ENCODE measurements at places on chromosomes 5 and 9.
A peak's percentile ranks its signal among the peaks of the same experiment; 100 is the strongest.

DNA sequence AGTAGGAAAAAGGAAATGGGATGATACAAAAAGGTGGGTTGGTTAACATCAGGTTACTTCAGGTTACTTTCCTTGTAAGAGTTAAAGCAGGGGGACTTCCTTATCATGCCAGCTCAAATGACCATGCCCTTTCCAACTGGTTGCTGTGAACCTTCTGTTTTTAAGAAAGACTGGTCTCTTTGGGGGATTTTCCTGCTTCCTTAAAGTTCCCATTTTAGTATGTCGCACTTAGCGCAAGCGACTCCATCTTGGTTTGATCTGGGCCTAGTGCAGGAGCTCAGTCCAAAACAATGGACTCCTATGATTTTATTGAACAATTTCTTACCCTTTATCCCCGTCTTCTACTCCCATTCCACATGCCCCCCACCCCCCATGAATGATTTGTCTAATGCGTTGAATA lies 169.8 kb downstream of the INSYN2B start:
- no peak for DNase-seq

DNA sequence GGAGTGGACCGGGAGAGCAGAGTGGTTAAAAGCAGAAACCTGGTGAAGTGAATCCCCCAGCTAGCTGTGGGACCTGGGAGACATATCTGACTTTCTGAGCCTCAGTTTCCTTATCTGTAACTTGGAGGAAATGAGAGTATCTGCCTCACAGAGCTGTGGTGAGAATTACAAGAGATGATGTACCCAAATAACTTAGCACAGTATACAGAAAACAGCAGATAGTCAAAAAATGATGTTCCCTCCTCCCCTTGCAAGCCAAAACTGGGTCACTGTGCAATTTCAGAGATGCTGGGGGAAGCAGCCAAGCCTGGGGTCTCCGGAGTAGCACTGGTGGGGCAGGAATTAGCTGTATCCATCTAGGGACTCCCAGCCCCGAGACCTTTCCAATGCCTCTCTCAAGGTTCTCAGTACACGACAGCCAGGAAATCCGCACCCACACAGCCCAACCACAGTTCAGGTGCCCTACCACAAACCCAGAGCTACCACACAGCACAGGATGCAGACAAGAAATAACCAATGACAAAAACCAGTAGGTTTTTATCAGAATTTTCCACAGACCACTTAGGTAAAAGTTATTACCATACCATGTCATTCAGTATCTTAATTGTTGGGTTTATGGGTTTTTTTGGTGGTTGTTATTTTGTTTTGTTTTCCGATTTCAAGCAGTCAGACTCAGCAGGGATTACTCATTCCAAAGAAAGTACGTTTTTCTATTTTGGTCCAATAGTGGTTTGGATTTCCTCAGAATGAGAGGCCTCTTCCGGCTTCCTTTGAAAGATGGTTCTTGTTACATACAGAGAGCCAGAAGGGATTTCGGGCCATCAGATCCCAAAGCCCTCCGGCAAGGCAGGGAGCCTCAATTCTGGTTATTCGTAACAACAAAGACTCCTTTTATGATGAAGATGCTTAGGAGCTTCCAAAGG lies 4.9 kb upstream of the HRH2 start:
- DNase-seq, result no peak

GRCh38 chr5:149288436-149288835 lies 16.8 kb downstream of the AFAP1L1 start:
- no peak for DNase-seq

DNA sequence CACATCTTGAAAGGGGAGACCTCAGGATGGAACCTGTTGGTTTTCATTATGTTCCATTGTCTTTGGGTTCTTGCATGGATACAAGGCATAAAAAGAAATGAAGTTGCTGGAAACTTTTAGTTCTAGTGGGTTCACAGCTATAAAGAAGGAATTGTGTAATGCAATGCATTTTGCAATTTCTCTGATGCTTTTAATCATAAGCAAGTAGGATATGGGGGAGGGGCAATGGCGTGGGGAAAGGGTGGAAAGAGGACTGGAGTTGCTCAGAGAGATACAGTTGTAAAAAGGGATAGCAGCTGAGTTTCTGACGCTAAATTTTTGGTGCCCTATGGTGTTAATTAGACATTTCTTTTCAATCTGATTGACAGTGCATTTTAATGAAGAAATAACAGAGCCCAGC lies 88.6 kb upstream of the FANCC start:
- no peak for DNase-seq

GRCh38 chr5:62214701-62215100 lies 91.3 kb upstream of the KIF2A start:
- DNase-seq, result no peak

DNA sequence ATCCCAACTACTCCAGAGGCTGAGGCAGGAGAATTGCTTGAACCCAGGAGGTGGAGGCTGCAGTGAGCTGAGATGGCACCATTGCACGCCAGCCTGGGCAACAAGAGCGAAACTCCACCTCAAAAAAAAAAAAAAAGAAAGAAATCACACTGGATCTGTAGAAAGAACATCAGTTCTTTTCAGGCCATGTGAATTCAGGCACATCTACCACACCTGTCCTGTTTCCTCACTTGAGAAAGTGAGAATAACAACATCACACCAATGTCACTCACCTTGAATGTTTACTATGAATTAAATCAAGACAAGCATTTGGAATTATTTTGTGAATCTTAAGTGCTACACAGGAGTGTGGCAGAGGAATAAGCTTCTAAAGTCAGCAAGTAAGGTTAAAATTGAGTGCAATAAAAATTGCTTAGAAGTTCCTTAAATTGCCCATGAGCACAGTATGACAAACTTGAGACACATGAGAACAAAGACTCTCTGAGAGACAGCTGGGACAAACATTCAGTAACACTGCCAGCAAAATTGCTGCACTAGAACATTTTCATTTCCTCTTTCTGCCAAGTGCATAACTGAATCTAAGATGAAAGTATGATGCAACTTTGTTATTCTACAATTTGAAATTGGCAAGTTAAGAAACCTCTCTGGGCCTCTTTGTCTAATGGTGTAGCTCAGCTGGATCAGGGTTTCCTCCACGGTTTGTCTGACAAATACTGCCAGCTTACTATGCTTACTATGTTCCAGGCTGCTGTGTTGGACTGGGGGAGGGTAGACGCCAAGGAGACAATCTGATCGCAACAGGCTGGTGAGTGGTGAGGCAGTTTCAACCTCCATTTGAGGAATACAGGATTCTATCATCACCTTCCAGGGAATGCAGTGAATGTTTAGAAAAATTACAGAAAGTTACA lies 1.9 kb upstream of the RIC1 start:
- DNase-seq, result no peak

DNA sequence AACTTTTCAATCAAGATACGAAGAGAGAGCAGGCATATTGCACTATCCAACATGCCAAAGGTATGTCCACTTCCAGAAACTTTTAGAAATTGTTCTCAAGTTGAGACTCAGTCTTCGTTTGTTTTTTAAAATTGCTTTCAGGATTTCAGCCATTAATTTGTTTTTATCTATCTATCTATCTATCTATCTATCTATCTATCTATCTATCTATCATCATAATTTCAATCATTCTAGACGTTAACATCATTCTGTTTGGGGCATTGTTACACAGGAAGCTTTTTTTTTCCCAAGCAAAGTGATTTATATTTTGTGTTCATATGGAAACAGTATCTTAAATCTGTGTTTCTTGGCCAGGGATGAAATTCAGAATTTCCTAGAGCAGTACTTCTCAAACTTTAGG lies 7.6 kb downstream of the ERAP2 start:
- no peak for DNase-seq

- no peak for DNase-seq
Measured at GRCh38 chr9:27304521-27304920, 7.6 kb upstream of the EQTN start.

DNA sequence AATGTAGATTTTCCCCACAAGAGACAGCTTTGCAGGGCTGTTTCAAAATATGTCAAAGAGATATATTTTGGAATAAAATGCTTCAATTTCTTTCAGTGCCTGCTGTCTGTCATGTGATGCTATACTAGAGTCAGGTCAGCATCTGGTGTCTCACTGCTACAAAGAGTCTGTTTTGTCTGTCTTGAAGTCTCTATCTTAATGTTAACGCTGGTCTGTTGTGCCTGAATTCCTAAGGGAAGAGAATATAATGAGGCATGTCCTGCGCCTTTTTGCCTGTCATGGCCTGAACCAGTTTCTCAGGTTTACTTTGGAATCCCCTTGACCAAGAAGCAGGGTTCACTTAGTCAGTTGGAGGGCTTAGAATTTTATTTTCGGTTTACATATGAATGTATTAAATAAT lies 176.4 kb downstream of the PDZD2 start:
- no peak for DNase-seq

DNA sequence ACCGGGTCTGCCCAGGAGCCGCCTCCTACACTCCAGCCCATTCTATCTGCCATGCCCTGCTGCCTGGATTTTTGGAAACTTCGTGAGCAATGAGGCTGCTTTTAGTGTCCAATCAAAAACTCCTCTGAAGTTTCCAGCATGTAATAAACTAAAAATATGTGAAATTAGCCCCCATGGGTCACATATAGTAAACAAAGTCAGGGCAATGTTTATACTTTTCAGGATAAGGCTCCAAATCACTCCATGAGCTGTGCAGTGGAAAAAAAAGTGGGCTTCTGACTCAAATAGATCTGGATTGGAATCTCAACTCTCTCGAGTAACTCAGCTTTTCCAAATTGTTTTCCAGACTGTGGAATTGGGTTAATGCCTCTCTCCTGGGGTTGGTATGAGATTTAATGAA lies 68.2 kb downstream of the PIK3R1 start:
- no peak for DNase-seq

GRCh38 chr9:131446276-131446675 lies 52.4 kb downstream of the PRRC2B start:
- no peak for DNase-seq

DNA sequence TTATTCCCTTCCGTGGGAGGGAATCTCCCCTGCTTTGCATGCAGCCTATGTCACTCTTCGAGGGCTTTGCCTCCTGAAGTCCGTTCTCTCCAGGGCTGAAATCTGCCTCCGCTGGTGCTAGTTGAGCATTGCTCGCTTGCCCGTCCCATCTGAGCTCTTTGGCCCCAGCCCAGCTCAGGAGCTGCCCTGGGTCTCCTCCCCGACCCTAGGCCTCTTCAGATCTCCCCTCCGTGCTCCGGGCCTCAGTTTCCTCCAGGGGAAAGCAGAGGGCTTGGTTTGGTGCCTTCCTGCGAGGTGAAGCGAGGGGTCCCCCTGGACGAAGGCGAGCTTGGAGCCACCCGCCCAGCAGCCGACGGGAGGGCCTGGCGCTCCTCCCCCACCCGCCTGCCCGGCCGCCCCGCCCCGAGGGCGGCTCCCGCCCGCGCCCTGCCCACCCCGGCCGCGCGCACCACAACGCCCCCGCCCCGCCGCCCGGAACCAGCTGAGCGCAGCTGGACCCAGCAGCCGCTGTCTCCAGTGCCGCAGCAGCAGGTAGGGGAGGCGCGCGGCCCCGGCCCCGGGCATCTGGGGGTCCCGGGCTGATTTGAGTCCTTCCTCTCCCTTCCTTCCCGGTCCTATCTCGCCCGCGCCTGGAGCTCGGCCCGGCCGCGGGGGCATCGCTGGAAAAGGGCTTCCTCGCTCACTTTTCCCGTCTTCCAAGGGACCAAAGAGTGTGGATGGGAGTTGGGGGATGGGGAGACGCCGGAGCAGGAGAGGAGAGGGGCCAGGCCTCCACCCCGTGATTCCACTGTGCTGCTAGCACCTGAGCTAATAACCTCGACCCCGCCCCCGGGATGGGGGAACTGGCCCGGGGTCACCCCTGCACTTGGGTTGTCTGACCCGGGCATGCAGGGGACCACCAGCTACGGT lies at the start of gene GSN:
TSS of gene GSN (plus strand) at position 474 of the 909 bp plus-strand sequence. CDS start 33,810 bp downstream, outside the sequence.
- DNase-seq, result peak; percentile 70

DNA sequence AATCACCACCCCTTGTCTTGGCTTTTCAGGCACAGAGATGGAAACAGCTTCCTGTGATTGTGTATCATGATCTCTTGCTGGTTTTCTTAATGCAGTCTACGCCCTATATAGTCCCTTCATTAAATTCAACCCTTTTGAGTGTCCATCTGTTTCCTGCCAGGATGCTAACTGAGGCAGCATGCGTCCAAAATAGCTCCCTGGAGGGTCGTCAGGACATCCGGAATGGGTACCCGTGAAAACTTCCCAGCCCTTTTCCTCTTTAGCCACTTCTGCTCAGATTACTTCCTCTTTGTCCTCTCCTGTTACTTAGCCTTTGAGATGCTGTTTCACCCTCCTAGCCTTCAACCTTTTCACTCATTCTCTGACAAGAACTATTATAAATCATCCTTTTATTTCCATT lies 79.8 kb upstream of the KLF9 start:
- no peak for DNase-seq

- DNase-seq, result peak; percentile 77
Measured at GRCh38 chr9:109520475-109521132, 22.5 kb upstream of the PTPN3 start.

GRCh38 chr5:87686975-87687374 lies 274.2 kb upstream of the CCNH start:
- no peak for DNase-seq

DNA sequence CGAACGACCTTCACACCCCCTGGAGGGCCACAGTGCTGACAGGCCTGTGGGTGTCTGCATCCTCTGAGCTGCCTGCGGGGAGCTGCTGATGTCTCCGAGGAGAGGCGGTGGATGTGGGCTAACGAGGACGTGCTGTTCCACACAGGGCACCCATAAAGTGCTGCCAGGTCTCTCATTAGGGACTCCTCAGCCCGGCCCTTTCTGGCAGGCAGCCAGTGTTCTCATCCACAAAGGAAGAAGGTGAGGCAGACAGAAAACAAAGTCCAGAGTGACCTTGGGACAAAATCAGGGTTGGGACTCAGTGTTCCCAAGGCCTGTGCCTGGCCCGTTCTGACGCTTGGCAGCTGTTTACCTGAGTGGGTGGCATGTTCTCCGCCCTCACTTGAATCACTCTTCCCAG lies 29.3 kb downstream of the CARTPT start:
- no peak for DNase-seq

- no peak for DNase-seq
Measured at GRCh38 chr5:146072595-146072994, 32.8 kb downstream of the PLAC8L1 start.

DNA sequence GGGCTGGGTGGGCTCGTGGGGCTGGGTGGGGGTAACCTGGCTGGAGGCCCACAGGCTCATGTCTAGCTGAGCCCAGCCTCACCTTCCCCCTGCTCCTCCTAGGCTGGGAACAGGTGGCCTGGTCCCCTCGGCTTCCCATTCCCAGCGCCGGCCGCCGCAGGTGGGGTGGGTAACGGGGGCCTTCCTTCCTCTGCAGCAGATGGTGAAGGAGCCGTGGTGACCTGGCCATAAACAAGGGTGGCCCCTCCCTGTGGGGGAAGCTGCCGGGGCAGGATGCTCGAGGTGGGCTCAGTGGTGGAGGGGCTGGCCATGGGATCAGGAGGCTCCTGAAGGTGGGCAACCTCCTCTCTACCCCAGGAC lies 41.0 kb upstream of the EGFL7 start:
- no peak for DNase-seq

- DNase-seq, result no peak
Measured at GRCh38 chr9:37264539-37264938, 144.2 kb downstream of the ZCCHC7 start.

- no peak for DNase-seq
Measured at GRCh38 chr5:65171645-65172044, 310.1 kb downstream of the ADAMTS6 start.

DNA sequence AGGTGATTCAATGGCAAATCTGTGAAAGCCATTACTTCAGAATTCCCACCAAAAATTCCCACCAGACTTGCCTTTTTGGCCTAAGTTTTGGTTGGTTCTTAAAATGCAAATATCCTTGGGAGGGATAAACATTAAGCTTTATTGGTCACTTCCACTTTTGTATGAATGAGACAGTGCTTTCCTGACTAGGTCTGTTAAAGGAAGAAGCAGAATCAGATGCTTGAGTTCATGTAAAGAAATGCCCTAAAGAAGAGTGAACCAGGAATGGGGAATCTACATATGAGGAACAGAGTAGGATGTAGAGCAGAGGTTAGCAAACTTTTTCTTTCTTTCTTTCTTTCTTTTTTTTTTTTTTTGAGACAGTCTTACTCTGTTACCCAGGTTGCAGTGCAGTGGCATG lies 129.3 kb downstream of the GCNT1 start:
- no peak for DNase-seq

Measured in left kidney (tissue), 8 donors.